ENCODE measurements at places on chromosomes 7 and 10.
A peak's percentile ranks its signal among the peaks of the same experiment; 100 is the strongest.

GRCh38 chr10:49364051-49364450, 31.8 kb downstream of the DRGX start:
- DNase-seq, result no peak

- DNase-seq, result no peak
Measured at GRCh38 chr10:36168777-36169176, 526.7 kb upstream of the FZD8 start.

DNA sequence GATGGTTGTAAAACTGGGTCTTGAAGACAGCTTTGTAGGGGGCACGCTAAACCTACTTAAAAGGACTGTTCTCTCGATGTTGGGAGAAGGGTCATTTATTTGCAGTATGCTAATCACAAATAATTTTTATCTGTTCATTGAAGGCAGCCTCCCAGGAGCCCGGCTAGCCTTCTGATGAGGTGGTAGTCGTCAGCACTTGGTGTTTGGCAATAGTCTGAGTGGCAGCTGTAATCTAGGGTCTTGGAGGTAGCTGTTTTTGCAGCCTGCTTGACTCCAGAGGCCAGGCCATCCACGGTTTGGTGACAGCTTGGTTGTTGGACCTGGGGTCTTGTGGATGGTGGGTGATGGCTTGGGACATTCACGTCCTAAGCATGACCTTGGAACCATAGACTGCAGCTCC, 2.2 kb downstream of the GTF2IRD1 start:
- no peak for DNase-seq

GRCh38 chr10:96719850-96720421, 378 bp downstream of the PIK3AP1 start:
- DNase-seq, result peak; percentile 59

DNA sequence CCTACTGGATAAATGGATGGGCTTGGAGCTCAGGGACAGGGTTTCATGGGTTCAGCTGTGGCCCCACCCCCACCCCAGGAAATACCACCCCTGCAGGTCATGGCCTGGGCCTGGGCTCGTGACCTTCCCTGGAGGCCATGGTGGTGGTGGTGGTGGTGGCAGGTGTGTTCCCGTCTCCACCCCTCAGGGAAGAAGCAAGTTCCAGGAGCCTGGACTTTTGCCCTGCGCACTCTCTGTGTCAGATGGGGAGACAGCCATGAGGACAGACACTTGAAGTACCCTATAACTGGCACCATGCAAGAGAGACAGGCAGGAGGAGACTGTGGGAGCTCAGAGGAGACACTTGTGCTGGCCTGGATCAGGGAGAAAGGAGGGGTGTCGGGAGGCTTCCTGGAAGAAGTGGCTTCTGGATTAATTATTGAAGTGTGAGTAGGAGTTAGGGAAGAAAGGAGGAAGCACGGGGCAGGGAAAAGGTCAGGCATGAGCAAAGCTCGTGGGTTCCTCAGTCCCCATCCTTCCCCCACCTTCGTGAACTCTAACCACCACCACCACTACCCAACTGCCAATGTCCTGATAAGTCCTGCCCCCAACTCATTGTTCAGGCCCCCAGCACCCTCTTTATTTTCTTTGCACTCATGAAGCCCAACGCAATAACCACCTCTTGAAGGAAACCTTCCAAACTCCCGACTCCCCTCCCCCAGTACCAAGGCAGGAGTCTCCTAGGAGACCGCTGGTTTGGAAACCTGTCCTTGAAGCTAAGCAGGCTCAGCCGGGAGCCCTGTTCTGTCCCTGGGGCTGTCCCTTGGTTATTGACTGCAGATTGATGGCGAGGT, 8.9 kb downstream of the SH2B2 start:
- no peak for DNase-seq

GRCh38 chr7:143256325-143256724, 6.9 kb upstream of the GSTK1 start:
- no peak for DNase-seq

DNA sequence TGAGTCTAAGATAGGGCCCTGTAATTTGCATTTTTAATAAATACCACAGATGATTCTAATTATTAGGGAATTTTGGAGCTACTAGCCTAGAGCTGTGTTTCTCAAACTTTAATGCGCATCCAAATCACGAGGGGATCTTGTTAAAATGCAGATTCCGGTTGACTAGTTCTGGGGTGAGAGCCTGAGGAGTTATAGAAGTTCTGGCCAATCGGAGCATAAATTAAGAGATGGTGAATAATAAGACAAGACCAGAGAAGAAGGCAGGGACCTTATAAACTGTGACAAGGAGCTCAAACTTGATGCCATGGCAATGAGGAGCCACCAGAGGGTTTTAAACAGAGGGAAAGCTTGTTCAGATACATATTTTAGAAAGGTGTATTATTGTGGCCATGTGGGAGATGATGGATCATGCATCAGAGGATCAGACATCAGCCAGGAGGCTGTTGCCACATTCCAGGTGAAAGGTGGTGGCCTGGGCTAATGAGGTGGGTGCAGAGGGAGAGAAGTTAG, 29.7 kb upstream of the TLX1 start:
- no peak for DNase-seq

DNA sequence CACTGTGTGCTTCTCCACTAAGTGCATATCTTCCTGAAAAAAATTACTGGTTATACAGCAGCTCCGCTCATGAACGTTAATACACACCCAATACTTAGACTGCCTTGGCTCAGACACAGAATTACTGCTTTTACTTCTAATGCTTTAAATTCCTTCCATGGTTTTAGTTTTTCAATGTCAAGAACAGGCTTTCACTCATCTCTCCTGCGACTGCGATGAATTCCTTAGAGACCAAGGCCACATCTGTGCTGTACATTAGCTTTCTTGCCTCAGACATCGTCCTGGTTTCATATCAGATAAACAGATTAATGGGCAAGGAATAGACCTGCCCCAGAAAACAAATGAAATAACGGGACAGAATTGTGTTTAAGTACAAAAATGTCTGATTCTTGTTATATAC, 120.2 kb downstream of the CYP26A1 start:
- DNase-seq, result no peak

DNA sequence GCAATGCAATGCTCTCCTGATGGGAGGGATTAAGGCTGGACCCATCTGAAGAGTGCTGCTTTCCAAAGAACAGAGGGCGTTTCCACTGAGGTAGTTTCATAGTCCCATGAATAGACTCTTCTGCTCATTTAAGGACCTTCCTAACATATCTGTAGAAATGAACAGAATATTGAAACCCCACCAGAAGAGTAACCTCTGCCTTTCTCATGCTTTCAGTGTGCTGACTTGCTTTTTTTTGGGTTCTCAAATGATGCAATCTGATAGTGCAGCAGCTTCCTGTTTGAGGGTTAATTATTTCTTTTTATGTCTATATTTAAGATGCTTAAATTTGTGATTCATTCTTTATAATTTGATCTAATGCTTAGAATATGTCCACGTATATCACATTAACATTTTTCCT, 82.2 kb downstream of the GATA3 start:
- DNase-seq, result no peak

DNA sequence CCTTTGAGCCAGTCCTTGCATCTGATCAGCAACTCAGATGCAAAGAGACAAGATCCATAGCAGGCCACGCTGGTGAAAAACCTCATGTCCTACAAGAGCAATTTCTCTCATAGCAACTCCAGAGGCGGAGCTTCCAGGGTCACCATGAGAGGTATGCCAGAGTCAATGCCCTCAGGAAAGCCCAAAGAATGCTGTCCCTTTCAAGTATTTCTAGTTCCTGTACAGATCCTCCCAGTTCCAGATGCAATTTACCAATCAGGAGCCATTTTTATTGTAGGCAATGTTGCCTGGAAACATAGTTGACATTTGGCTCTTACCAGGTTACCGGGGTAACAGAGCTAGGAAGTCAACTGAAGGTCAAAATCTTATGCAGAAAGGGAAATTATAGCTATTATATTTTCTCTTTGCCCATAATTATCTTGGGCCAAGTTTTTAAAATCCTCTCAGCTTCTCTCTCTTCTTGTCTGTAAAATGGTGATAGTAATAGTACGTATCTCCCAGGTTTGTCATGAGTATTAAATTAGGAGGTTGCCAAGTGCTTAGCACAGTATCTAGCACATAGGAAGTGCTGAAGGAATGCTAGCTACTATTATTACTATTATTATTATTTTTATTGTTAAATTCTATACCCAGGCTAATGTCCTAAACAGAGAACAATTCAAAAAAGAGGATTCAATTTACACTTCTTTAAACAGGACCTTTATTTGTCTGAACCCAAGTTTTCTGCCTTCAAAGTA, 46.3 kb upstream of the TM9SF3 start:
- DNase-seq, result no peak

DNA sequence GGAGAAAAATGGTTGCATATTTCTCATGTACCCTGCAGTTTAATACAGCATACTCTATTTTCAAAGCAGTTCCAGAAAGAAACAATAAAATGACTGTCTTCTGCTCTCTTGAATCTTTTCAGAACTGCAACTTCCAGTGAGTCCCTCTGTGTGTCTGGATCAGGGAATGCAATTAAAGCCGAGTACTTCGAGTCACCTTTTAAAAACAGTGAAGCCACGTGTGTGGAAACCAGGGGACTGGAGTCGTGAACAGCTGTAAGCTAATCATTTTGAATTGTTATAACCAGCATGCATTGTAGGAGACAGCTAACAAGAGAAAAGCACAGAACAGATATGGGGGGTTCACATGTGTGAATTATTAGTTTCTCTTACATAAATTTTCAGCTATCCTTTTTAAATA, 109.1 kb downstream of the CPED1 start:
- no peak for DNase-seq

- no peak for DNase-seq
Measured at GRCh38 chr10:106479636-106480035, 684.9 kb downstream of the SORCS1 start.

- DNase-seq, result no peak
Measured at GRCh38 chr10:34794835-34795234, 20.3 kb downstream of the PARD3 start.

GRCh38 chr10:116620423-116621400, at the start of gene PNLIPRP2:
Gene PNLIPRP2 (plus strand): TSS chr10:116620953.
- DNase-seq, result no peak

DNA sequence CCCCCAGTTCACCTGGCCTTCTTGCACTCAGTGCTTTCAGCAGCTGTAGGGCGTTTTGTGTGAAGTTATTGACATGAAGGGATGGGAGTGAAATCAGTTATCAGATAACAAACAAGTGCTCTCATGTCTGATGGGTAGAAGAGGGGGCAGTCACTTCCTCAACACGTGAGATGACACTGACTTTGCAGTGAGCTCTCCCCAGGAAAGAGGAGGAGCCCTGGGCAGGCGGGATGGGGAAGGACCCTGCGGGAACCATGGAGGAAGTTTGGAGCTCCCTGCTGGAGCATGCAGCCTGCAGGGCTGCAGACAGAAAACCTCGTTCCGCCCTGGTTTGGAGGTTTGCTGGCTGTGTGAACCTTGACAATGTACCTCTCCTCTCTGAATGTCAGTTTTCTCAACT, 38.7 kb downstream of the GPR26 start:
- DNase-seq, result no peak

DNA sequence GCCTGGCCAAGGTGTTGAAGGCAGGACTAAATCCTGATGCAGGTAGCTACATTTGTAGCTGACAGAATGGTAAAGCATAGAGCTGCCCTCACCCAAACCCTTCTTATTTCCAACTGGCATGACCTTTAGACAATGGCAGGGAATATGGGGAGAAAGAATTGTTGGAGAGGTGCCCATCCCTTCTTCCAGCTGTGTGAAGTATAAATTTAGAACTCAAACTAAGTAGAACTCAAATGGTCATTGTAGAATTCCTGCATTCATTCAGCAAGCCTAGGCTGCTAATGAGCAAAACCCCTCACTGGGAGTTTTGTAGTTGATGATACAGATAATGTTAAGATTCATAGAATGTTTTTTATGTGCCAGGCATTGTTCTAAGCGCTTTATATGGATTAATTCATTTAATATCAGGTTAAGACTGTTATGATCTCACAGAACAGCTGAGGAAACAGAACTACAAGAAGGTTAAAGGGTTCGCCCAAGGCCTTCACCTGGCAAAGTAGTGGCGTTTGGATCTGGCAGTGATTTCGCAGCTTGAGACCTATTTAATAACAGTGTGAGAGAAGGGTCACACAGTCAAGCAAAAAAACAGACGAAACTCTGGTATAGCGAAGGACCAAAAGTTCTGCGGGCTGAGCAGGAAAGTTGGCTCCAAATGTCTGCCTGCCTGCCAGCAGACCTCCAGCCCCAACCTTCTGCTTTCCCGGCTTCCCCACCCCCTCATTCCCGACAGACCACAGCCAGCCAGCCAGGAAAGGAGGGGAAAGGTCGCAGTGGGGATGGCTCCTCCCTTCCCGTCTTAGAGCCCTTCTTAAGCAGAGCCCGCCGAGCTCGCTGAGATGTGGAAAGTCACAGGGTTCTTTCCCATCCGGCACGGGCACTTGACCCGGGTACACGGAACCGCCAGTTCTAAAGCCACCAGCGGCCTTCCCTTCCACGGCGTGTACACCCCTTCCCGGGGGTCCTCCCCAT, 1.6 kb upstream of the HILPDA start:
- DNase-seq, result no peak

- DNase-seq, result no peak
Measured at GRCh38 chr7:85215098-85215497, 28.2 kb upstream of the SEMA3D start.

DNA sequence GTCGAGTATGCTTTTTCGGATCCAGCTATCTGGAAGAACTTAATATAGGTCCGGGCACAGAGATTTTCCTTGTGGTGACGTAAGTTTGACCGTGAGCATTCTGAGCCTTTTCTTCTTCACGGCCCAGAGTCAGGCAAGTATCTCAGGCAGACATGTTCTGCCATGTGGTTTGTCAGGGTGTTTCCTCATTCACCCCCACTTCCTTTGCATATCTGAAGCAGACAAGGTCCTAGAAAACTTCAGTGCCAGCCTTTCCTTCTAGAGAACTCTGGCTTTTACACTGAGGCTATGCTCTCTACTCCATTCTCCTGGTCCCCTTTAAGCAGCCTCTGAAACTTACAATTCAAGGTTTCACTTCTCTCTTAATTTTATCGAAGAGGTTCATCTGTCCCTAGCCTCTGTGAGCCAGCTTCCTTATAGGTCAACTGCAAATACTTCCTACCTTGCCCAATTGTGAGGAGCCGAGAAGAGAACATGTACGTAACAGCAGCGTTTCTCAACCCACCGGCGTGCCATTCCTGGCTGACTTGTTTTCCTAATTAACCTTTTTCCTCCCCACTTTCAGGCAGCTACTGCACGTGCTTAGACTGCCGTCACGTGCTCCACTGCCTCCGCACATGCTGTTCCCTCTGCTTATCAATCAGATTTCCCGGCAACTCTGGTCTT, 47.3 kb downstream of the CDCA7L start:
- DNase-seq, result no peak

GRCh38 chr7:3432911-3433310, 131.9 kb downstream of the SDK1 start:
- no peak for DNase-seq

DNA sequence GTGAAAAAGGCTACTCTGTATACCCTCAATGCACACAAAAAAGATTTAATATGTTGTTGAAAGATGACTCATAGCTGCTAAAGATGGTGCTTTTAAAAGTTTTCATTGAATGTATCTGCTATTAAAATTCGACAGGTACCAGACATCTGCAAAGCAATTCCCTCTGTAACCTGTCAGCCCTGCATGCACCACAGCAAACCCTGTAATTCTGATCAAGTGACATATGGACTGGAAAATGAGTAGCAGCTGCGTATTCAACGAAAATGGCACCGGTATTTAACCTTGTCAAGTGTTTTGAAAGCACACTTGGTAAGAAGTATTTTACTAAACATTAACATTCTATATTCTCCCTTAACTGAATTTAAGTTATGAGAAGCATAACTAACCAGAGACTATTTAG, 58.2 kb upstream of the PTPRN2 start:
- no peak for DNase-seq

Measured in stimulated activated CD4-positive, alpha-beta T cell treated with anti-CD3 and anti-CD28 coated beads, Interleukin-2, amount 100 ng/mL, for 24 hours (primary cell).